ENCODE measurements at places on chromosomes 2 and 18. TPM values are rescaled to one million over a fixed set of nuclear protein-coding genes. Genes with fewer than 3 reads are reported as not detected.

DNA sequence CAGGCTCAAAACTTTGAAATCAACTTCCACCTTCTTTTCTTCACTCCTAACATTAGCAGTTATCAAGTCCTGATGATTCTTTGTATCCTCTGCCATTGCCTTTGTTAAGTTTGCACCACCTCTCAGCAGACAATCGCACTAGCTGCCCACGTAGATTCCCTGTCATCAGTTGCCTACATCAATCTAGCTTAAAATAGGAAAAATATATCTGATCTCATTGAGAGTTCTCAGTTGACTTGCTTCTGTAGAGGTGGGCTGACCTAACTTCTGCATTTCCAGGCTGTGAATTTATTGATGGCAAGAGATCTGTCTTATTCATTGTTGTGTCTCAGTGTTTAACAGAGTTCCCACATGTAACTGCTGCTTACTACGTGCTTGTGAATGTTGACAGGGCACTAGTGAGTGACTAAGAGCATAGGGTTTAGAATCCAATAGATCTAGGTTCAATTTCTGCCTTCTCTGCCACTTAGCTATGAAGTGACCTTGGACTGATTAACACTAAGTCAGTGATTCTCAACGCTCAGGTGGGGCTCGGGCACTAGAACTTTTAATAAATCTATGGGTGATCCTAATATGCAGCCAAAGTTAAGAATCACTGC, 3.7 kb upstream of the INSIG2 start:
- no peaks in the 10 kb centered on the region for H3K27me3 ChIP-seq
- H3K36me3 ChIP-seq = no peaks in the 10 kb centered on the region
- no peak overlapping the region for H3K4me3 ChIP-seq
- DNase-seq = no peak
- peaks cover 26% of the 10 kb centered on the region for H3K4me1 ChIP-seq

GRCh38 chr2:68715353-68716041, 19.1 kb upstream of the ARHGAP25 start:
- peak; percentile 63 for DNase-seq
- no peaks in the 10 kb centered on the region for H3K4me1 ChIP-seq
- H3K36me3 ChIP-seq = no peaks in the 10 kb centered on the region

DNA sequence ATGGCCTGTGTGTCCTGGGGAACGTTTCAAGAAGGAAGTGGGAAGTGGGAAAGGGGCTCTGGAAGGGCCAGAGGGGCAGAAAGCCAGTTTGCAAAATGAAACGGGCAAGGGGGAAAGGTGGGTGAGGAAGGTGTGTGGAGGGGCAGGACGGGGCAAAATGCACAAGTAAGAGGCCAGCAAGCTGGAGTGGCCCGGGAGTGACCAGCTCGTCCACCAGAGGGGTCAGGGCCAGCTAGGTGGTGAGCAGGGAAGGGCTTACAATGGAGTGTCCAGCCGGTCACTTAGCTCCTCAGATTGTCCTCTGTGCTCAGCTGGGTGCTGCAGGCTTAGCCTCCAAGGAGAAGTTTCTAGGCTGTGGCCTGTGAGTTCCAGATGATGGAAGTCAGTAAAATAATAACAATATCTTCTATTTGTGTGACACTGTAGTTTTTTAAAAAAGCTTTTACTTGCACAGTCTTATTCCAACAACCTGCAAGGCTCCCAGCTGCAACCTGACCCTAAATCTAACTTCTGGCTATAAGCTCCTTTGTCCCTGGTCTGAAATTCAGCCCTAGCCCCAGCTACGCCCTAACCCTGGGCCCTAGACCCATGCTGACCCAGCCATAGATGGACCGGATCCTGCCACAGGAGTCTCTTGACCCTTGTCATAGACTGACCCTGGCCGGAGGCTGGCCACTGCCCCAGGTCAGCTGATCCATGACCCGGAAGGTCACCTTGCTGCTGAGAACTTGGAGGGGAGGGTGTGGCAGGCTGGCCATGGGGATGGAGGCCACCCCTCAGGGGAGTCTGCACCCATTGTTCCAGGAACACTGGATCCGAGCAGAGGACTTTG, 29.2 kb downstream of the MYO7B start:
- H3K27me3 ChIP-seq = no peaks in the 10 kb centered on the region
- DNase-seq = no peak
- no peaks in the 10 kb centered on the region for H3K4me1 ChIP-seq

Gene MC4R
- total RNA-seq = not detected

Gene RPRM
- total RNA-seq = not detected

Gene IL18R1
- 1.1 TPM for total RNA-seq

Gene RAB27B
- total RNA-seq = 5.8 TPM

Gene CFAP221
- 24.3 TPM for total RNA-seq

Gene CYS1
- 23.6 TPM for total RNA-seq
